ENCODE measurements at places on chromosomes 2 and 18.
A peak's percentile ranks its signal among the peaks of the same experiment; 100 is the strongest.

DNA sequence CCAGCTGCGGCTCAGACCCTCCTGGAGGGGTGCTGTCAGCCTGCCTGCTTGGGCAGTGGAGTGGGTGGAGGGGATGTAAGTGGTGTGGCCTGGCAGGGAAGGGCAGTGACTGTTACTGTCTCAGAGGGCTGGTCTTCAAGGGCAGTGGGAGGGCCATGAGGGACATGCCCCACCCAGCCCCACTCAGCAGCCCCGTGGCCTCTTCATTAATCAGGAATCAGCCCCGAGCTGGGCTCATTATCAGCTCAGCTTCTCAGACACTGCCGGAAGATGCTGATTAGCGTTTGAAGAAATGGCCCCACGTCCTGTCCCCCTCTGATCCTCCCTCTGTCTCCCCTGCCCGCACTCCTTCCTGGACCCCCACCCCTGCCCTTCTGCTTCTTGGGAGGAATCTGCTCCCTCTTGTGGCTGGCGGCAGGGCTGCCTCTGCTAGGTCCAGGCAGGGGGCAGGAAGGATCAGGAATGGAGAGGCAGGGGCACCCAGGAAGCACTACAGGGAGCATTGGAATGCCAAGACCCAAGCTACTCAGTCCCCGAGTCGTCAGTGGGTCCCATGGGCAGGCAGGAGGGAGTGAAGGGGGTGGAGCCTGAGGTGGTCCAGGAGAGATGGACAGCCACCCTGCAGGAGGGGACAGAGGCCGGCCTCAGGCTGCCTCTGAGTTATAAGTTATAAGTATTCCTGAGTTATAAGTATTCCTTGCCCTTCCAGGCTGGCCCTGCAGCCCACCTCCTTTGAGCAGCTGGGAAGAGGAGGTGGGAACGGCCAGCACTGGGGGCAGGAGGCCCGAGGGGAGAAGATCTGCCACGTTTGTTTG lies 7.0 kb downstream of the ASIC4 start:
- peak; percentile 40 for DNase-seq

DNA sequence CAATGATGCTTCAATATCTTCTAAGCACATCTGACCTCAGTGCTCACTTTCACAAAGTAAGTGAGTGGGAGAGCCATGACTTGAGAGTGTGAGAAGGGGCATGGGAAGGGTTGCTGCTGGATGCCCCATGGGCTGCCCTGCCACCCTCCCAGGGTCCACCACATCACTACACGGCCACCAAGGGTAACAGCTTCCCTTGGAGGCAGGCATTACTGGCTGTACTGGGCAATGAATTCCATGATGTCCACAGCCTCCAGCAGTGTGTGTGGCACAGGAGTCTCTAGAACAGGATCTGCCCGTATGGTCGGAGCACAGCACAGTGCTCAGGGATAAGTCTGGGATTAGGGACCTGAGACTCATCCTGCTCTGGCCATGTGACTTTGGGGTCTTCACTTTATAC lies 481.0 kb upstream of the MYT1L start:
- no peak for DNase-seq

- no peak for DNase-seq
Observed at GRCh38 chr2:63440612-63441011, 147.7 kb downstream of the WDPCP start.

DNA sequence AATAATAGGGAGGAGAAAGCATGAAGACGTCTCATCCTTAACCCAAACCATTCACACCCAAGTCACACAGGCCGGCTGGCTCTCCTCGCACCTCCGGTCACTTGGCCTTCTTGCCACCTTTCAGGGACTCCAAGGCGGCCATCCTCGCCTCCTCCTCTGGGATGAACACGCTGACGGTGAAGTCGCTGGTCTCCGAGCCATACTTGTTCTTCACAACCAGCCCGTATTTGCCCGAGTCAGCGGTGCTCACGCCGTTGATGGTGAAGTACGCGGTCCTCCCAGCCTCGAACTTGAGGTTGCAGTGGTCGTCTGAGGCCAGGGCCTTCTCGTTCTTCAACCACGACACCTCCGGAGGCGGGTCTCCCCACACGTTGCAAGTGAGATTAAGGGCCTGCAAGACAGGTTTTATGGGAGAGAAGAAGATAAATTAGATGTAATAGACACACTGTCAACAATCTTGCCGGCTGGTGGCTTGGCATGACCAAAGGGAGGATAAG lies 54.3 kb upstream of the LPIN2 start:
- DNase-seq = no peak

DNA sequence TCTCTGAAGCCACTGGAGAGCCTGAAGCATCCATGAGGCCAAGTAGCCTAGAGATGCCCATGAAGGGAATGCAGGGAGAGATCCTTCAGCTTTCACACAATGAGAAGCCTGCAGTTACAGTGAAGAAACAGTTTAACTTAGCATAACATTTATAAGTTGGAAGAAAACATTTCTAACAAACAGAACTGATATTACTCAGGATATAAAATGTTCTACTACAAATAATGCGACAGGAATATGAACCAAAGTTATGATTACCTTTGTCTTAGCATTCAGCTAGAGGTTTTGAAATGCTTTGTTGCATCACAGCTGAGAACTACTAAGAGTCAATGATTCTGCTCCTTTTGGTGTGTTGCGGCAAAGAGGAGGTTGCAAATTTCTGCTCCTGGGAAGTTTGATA lies 6.9 kb upstream of the KYNU start:
- no peak for DNase-seq

- DNase-seq = no peak
Observed at GRCh38 chr2:102660574-102660973, 41.2 kb downstream of the SLC9A2 start.

- no peak for DNase-seq
Observed at GRCh38 chr2:40224318-40224717, 227.6 kb downstream of the SLC8A1 start.

GRCh38 chr2:182860858-182861257 lies 5.6 kb downstream of the FRZB start:
- no peak for DNase-seq

DNA sequence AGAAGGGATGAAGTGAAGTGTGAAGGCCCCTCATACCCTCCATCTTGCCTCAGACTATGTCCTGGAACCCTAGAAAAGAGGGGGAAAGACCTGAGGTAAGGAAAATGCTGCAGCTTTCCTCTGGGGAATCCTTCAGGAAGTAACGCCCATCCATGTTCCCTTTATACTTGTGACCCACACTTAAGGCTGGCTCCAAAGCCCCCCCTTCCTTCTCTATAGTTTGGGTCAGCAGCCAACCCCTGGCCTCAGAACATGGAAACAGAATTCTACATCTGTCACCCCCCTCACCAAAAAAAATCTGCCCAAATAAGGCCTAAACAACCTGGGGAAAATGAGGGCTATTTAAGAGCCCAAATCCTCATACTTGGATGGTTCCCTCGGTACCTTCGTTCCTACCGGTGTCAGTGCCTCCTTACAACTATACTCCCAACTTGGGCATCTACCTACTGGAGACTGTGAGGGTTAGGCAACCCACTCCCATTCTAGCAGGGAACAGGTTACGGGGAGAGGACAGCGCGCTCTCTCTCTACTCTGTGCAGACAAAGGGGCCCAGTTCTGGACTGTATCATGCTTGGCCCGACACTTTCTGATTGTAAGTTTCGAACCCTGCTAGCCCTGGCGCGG lies 689 bp downstream of the OST4 start:
- DNase-seq = no peak

- no peak for DNase-seq
Observed at GRCh38 chr2:160268151-160268781, 68.2 kb upstream of the ITGB6 start.

DNA sequence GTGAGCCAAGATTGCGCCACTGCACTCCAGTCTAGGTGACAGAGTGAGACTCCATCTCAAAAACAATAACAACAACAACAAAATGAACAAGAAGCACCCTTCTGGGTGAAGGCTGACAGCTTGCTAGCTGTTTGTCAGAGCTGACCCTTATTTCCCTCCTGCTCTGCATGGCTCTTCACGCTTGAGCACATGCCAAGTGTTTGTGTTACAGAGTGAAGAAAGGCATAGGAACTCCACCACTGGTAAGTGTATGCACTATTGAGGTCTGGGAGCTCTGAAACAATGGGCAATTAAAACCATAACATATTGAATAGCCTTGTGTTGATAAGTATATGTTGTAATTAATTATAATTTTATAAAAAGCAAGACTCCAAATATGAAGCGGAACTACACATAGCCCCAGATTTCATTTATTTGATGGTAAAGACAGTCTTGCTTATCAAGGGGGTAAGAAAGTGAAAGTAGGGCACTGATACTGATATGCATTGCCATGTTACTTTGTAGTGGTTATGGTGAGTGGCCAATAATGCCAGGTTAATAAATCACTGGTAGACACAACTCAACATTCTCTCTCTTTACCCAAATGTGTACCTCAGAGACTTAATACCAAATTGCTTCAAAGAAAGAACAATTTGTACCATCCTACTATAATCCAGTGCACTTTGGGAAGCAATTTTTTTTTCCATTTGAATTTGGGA lies 163.4 kb downstream of the VWC2L start:
- no peak for DNase-seq

- peak; percentile 82 for DNase-seq
Observed at GRCh38 chr2:141341444-141341843, 789.4 kb downstream of the LRP1B start.

DNA sequence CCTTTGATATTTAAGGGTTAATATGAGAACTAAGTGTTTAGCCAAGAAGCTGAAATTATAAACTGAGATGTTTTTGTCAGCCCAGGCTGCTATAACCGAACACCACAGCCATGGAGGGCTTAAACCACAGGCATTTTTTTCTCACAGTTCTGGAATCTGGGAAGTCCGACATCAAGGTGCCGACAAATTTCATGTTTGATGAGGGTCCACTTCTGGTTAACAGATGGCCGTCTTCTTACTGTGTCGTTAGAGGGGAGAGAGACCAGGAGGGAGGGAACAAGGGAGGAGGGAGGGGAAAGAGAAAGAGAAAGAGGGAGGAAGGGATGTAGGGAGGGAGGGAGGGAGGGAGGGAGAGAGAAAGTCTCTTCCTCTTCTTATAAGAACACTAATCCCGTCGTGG lies 6.5 kb upstream of the CNDP2 start:
- peak; percentile 70 for DNase-seq

GRCh38 chr2:130150181-130151144 lies 5.6 kb upstream of the CCDC74B start:
- DNase-seq = no peak

- DNase-seq = peak; percentile 90
Observed at GRCh38 chr2:64311948-64312621, 141.9 kb upstream of the LGALSL start.

- no peak for DNase-seq
Observed at GRCh38 chr18:58924473-58924872, 59.8 kb downstream of the ZNF532 start.

- DNase-seq = no peak
Observed at GRCh38 chr2:19990416-19990728, 467 bp upstream of the WDR35 start.

DNA sequence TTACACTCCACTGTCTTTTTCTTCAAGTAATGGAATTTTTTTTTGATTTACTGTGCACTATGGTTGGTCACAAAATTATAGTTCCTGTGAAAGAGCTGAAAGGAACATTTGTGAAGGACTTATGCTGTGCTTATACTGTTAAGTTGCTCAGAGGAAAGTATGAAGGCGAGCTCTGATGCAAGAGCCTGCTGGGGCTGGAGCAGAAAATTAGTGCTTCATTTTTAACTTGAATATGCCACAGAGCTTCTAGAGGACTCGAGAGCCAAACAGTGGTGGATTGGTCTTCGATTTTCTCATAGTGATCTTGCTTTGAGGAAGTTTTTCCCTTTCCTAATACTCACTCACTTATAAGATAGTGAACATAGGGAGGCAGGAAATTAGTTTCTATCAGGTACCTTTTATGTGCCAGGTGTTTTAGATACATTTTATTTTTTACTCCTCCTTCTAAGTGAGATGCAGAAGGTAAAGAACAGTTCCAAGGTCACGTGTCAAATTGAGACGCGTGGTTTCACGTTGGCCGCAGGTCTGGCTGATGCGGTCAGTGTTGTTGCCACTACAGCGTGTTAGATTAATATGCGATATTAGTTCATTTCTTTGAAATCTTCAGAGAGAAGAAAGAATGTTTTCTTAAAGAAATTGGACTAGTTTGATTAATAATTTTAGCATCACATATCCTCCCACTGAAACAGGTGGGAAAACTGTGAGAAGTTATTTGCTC lies 20.2 kb downstream of the GATA6 start:
- DNase-seq = no peak

DNA sequence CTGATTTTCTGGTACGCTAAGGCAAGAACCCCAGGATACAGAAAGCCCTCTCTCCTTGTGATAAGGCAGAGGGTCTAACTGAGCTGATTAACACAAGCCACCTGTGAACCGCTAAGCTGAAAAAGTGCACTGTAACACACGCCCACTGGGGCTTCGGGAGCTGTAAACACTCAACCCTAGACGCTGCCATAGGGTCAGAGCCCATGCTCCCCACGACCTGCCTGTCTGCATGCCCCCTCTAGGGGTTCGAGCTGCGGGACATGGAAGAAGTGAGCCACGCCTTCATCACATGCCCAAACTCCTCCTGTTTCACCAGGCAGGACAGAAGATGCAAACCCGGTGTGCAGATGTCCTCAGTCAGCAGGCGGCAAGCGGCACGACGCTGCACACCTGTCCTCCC lies 173.9 kb upstream of the RAB12 start:
- no peak for DNase-seq

DNA sequence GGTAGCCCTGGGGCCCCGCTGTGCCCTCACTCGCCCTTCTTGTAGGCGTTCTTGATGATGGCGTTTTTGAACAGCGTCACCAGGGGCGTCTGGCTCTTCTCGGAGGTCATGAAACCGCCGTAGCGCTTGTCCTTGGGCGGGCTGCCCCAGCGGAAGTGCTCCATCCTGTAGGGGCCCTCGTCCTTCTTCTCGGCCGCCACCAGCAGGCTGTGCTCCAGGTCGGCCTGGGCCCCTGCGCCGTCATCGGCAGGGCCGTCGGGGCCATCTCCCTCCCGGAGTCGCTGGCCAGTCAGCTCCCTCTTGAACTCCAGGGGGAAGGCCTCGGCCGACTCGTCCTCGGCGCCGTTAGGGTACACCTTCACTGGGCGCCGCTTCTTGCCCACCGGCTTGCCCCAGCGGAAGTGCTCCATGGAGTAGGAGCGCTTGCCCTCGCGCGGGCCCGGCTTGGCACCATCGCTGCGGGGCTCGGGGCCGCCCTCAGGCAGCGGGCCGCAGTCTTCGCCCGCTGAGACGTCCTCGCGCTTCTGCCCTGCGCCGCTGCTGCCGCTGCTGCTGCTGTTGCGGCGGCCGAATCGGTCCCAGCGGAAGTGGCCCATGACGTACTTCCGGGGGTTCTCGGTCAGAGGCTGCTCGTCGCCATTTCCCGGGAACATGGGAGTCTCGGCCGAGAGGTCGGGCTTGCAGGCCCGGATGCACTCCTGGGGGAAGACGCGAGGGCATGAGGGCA lies 7.2 kb downstream of the POMC start:
- DNase-seq = no peak

- no peak for DNase-seq
Observed at GRCh38 chr2:234195516-234195915, 145.0 kb downstream of the SPP2 start.

Data from LHCN-M2 (cell line).